ENCODE measurements at places on chromosomes 6 and 20.

DNA sequence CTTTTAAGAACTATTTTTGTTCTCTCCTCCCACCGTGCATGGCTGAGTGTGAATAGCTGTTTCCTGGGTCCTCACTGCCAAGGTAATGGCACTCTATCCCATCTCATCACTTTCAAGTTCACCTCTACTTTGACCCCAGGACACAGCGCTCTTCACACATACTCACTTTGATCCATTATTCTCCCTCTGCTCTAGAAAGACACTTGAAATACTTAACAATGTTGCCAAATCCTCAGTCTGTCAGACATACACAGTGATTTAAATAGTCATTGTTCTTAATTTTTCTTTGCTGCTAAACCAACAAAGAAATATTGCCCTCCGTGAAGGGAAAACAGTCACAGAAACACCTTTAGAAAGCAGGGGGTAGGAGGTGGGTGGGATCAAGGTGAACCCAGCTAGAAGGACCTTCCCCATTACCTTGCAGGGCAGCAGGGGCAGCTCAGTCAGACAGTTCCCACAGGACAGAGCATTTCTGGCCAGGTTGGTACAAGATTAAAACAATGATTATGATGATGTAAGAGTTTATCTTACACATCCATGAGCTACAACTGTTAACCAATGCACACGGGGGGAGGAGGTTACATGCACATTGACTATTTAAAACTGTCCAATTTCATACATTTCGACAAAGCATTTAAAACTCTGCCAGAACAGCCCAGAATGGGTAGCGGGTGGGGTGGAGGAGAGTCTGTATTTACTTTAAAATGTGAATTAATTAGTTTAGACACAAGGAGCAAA lies 2.4 kb downstream of the SLC22A23 start:
- DNase-seq: no peak

GRCh38 chr6:36113703-36114102 lies 16.6 kb upstream of the MAPK13 start:
- DNase-seq: no peak

GRCh38 chr6:109024784-109025183 lies 69.9 kb downstream of the SESN1 start:
- DNase-seq: no peak

DNA sequence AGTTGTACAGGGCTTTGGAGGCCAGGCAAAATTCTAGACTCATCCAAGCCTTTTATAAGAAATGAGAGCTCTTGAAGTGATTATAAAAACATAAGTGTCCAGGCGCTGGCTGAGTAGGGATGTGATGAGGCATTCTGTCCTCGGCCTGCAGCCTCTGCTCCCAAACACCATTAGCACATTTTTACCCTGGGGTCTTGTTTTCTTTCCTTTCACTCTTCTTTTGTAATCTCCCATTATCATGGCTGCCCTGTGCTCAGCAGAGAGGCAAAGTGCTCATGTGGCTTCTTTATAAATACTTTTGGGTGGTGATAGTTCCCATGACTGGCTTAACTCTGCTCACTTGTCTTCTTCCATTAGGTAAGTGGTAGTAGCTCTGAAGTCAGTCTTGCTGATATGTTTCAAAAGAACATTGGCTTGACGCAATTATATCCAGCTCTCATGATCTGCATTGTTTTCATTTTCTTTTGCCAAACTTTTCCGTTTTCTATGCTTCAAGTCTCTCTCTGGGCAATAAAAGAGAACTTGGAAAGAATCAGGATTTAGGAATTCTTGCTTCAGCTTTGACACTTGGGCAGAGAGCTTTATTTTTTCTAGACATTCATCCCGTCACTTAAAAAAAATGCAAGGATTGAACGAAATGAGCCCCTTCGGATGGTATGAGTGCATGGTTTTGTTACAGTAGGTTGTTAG lies 61.1 kb downstream of the CAP2 start:
- DNase-seq: no peak

GRCh38 chr6:158028421-158028820 lies 46.8 kb downstream of the SYNJ2 start:
- DNase-seq: no peak

- DNase-seq: no peak
These were observed 6.1 kb upstream of the DSN1 start for GRCh38 chr20:36779656-36780025.

GRCh38 chr20:62742550-62742949 lies 33.9 kb downstream of the NTSR1 start:
- DNase-seq: no peak

DNA sequence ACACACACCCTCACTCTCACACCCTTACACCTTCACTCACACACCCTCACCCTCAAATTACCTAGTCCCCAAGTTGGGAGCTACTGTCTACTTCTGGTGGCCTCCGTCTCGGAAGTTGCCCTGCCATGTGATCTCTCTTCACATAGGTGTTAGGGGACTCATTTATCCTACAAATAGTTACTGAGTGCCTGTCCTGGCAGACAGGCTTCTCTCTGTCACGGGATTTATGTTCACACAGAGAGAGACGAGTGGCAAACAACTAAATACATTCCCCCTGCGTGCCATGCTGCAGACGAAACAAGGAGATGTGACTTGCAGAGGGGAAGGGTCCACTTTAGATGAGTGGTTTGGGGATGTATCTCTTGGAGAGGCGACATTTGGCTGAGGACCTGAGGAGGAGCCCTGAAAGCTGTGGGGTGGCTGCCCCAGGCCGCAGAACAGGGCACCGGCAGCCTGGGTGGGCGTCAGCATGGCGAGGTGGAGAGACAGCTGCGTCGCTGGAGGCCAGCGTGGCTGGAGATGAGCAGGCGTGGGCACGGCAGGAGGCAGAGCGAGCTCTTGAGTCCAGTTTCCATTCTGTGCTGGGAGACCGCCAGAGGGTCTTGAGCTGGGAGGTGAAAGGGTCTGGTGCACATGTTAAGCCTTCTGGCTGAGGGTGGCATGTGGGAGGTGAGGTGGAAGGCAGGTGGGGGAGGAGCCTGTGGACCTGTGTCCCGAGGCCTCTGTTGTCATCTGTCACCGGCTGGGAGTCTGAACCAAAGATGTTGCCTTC lies 17.2 kb downstream of the DYNLT1 start:
- DNase-seq: no peak

DNA sequence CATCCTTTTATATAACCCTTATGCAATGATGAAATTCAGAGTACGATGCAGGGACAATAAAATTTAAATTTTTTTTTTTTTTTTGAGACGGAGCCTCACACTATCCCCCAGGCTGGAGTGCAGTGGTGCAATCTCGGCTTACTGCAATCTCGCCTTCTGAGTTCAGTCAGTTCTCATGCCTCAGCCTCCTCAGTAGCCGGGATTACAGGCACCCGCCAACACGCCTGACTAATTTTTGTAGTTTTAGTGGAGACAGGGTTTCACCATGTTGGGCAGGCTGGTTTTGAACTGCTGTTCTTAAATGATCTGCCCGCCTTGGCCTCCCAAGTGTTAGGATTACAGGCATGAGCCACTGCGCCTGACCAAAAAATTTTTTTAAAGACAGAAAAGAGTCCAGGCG lies 15.2 kb downstream of the MTO1 start:
- DNase-seq: no peak
